ENCODE measurements at places on chromosomes 2 and 18. TPM values are rescaled to one million over a fixed set of nuclear protein-coding genes. Genes with fewer than 3 reads are reported as not detected.

The RGPD3 gene
- 0.27 TPM for total RNA-seq

- no peak for DNase-seq
These were observed 211.4 kb downstream of the BABAM2 start for GRCh38 chr2:28101892-28102291.

The SLC19A3 gene
- total RNA-seq: not detected

GRCh38 chr2:128367601-128368359 is 49.1 kb upstream of the HS6ST1 start:
- DNase-seq: no peak

DNA sequence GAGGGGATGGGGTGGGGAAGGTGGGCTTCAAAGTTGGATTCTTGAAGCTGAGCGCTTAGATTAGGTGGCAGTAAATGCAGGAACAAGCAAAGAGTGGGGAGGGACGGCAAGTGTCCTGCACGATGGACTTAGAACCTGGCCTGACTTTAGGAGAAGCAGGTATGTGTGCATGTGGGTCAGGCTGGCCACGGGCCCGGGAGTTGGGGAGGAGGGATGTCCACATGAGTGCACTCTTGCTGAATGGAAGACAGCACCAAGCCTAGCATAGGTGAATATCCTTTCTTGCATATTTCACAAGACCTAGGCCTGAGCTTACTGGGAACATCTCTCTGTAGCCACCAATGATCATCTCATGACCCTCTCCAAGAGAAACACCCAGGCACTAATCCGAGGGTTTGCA is 96.1 kb downstream of the DDX1 start:
- no peak for DNase-seq

All from activated B cell treated with CpG ODN at 0.5 μM for 24 hours (primary cell).